GM12878 (cell line): ENCODE measurements at places on chromosomes 16 and 17. TPM values are rescaled to one million over a fixed set of nuclear protein-coding genes. Genes with fewer than 3 reads are reported as not detected.

The CDRT15 gene
- 0.33 TPM in 1 of 2 replicates, not detected in the other for polyA plus RNA-seq

The TRAF7 gene
- 28.0 and 30.2 TPM in 2 replicates for polyA plus RNA-seq

The ABAT gene
- polyA plus RNA-seq = 1.6 and 1.8 TPM in 2 replicates

The ABCA5 gene
- polyA plus RNA-seq = 18.7 and 18.9 TPM in 2 replicates

The TBC1D3C gene
- polyA plus RNA-seq = 0.09 TPM in 1 of 2 replicates, not detected in the other

The P2RX5 gene
- 15.9 and 23.1 TPM in 2 replicates for polyA plus RNA-seq

The TVP23A gene
- 3.4 and 3.6 TPM in 2 replicates for polyA plus RNA-seq

The HIGD1B gene
- polyA plus RNA-seq = 0.51 and 1.0 TPM in 2 replicates

The CCL17 gene
- 28.3 and 28.9 TPM in 2 replicates for polyA plus RNA-seq

The TMIGD1 gene
- not detected in 2 replicates for polyA plus RNA-seq

The MAP3K3 gene
- 4.4 and 5.3 TPM in 2 replicates for polyA plus RNA-seq

The CLEC19A gene
- polyA plus RNA-seq = not detected in 2 replicates

The ACE gene
- not detected in 2 replicates for polyA plus RNA-seq

The TP53TG3 gene
- polyA plus RNA-seq = not detected in 2 replicates

The CCL23 gene
- not detected in 2 replicates for polyA plus RNA-seq

The CLEC18B gene
- not detected in 2 replicates for polyA plus RNA-seq

The EVI2B gene
- 26.2 and 26.7 TPM in 2 replicates for polyA plus RNA-seq

The FOXC2 gene
- polyA plus RNA-seq = not detected in 2 replicates

The SPATA32 gene
- polyA plus RNA-seq = 0.35 and 0.36 TPM in 2 replicates

The NRN1L gene
- not detected in 2 replicates for polyA plus RNA-seq

The COG1 gene
- polyA plus RNA-seq = 19.1 and 19.6 TPM in 2 replicates

The MYH8 gene
- polyA plus RNA-seq = 0.03 TPM in 1 of 2 replicates, not detected in the other

The KRTAP4-9 gene
- polyA plus RNA-seq = not detected in 2 replicates

The CTF1 gene
- not detected in 2 replicates for polyA plus RNA-seq

The RHOT2 gene
- polyA plus RNA-seq = 132 and 141 TPM in 2 replicates

The ITGAD gene
- 0.63 and 0.81 TPM in 2 replicates for polyA plus RNA-seq

The NOG gene
- not detected in 2 replicates for polyA plus RNA-seq

The PGAP6 gene
- 3.7 and 3.8 TPM in 2 replicates for polyA plus RNA-seq

The CA10 gene
- polyA plus RNA-seq = not detected in 2 replicates

The AURKB gene
- polyA plus RNA-seq = 197 and 209 TPM in 2 replicates

The TBC1D3K gene
- polyA plus RNA-seq = not detected in 2 replicates

The HNF1B gene
- 1.5 and 1.6 TPM in 2 replicates for polyA plus RNA-seq

The MT1G gene
- polyA plus RNA-seq = 8.2 and 9.5 TPM in 2 replicates

The TBC1D26 gene
- polyA plus RNA-seq = 0.10 TPM in 1 of 2 replicates, not detected in the other

The ARL5C gene
- not detected in 2 replicates for polyA plus RNA-seq

The C16orf86 gene
- polyA plus RNA-seq = 1.3 and 3.2 TPM in 2 replicates

The SLC7A5 gene
- polyA plus RNA-seq = 15.4 and 56.2 TPM in 2 replicates

The CRLF3 gene
- 20.2 and 27.4 TPM in 2 replicates for polyA plus RNA-seq
